ENCODE measurements at places on chromosomes 16 and 17.

DNA sequence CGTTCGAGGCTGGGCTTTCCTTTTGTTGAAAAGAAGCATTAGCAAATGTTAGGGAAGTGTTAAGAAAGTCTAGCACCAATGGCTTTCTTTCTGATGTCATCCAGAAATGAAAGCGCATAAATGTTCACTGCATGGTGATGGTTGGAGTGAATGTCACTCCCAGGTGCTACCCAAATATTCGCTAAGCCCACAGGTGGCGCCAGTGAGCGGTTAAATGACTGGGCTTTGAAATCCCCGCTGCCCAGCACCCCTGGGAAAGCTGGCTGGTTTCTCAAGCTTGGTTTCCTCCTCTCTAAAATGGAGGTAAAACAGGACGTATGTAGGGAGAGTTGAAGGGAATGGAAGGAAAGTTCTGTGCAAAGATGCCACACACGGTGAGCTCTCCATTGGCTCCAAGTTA is 104.4 kb downstream of the IRX5 start:
- DNase-seq = no peak

GRCh38 chr16:72894293-72895151 is 153.4 kb downstream of the ZFHX3 start:
- no peak for DNase-seq

DNA sequence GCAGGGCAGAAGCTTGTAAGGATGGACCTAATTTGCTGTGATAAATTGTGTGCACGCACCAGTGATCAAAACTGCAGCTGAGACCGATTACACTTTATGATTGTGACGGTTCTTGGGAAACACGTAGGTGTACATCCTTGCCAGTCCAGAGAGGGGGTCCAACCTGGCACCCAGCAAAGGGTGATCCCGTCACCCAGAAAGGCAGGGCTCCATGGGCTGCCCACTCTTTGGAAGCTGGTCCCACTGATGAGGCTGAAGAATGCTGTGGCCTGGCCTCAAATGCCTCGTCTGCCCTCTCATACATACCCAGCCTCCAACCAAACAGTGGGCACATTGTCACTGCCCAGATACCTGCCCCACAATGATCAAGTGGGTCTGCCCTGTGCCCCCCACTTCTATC is 132.0 kb downstream of the C16orf78 start:
- DNase-seq = no peak

DNA sequence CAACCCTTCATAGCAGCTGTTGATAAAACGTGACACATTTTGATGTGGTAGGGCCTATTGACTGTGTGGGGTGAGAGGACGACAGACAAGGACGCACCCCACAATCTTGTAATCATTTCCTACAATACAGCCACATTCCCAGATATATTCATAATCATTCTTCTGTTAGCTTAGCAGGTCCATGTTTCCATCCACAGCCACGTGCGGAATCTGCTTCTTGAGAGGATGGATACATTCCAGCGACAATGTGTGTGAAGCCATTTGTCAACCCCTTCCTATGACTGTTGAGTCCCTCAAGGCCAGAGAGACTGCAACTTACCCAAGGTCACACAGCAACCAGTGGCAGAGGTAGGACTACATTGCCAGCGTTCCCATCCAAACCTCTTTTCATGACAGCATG is 8.7 kb upstream of the COPS3 start:
- no peak for DNase-seq

- DNase-seq = no peak
These were observed 2.0 kb downstream of the MARF1 start for GRCh38 chr16:15640966-15641365.

DNA sequence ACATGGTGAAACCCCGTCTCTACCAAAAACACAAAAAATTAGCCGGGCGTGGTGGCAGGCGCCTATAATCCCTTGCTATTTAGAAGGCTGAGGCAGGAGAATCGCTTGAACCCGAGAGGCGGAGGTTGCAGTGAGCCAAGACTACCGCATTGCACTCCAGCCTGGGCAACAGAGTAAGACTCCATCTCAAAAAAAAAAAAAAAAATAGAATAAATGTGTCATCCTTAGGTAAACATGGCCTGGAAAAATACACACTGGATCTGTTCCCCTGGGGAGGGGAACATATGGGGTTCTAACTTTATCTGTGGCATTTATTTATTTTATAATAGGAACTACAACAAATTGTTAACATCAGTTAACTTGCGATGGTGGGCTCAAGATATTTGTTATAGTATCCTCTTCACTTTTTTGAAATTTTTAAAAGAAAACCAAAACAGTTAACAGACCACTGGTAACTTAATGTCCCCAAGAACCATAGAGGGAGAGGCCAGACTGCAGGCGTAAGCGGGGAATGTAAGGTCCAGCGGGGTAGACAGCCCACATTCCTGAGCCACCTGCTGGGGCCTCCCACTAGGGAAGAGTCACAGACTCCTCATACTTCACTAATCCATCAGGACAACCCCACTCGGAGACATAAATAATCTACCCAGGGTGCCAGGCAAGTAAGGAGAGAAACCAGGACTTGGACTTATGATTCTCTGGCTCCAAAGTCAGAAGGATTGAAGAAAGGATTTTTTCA is 12.5 kb upstream of the TXNDC11 start:
- DNase-seq = no peak

GRCh38 chr16:3642397-3643094 is 11.9 kb upstream of the DNASE1 start:
- peak; percentile 67 for DNase-seq

DNA sequence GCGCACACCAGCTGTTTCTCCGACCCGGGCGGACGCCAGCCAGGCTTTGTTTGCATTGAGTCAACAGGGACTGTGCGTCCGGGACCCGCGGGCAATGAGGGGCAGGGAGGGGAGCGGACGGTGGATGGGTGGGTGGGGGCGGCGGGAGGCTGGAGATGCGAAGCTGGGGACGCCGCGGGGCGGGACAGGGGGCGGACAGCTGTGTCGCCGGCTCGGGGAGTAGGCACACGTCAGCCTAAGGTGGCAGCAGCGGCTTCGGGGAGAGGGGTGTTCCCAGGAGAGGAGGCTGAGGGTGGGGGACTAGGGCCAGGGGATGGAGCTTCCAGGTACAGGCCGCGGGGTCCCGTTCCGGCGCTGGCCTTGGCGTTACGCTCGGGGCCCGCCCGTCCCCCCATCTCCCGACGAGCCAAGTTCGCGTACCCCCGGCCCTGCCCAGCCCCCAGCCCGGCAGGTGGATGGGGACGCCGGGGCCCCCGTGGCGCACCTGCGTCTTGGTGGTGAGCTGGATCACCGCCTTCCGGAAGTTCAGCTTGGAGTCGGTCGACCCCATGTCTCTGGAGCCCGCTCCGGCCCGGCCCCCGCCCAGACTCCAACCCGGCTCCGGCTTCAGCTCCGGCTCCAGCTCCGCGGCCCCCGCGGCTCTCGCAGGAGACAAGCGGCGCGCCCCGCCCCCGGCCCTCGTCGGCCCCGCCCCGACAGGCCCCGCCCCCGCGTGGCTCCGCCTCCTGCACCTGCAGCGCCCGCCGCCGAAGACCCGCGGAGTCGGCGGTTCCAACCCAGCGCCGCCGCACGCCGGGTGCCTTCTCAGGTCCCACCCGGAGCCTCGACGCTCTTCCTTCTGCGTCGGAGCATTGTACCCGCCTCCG is at the start of gene HID1:
TSS of gene HID1 (minus strand) at position 653 of the 866 bp plus-strand sequence. CDS start at position 550, 103 bp downstream.
- DNase-seq = peak; percentile 70

- DNase-seq = no peak
These were observed 8.7 kb downstream of the ZDHHC7 start for GRCh38 chr16:85002608-85003007.

GRCh38 chr17:74680941-74681340 is 31.8 kb downstream of the CD300LF start:
- DNase-seq = no peak

GRCh38 chr16:48117217-48118105 is 38.3 kb downstream of the ABCC12 start:
- peak; percentile 75 for DNase-seq

GRCh38 chr16:85878875-85879274 is 20.1 kb upstream of the IRF8 start:
- no peak for DNase-seq

- no peak for DNase-seq
These were observed 14.3 kb upstream of the SRCIN1 start for GRCh38 chr17:38619937-38620550.

DNA sequence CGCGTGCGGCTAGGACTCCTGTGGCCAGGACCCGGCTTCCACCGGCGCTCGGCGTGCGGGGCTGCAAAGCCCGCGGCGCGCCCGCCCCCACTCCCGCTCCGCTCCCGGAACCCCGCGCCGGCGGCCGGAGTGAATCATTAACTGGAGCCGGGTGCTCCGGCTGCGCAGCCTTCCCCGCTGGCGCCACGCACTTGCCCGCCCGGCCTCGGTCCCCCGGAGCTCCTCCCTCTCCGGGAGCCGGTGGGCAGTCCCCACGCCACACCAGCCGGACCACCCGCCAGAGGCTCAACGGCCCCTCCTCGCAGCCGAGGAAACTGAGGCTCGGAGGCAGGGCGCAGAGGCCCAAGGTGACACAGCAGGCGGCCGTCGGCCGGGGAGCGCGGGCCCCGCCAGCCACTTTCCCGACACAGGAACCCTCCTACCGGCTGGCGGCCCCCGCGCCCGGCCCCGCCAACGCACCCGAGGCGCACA is 580 bp downstream of the BCAR1 start:
- no peak for DNase-seq

DNA sequence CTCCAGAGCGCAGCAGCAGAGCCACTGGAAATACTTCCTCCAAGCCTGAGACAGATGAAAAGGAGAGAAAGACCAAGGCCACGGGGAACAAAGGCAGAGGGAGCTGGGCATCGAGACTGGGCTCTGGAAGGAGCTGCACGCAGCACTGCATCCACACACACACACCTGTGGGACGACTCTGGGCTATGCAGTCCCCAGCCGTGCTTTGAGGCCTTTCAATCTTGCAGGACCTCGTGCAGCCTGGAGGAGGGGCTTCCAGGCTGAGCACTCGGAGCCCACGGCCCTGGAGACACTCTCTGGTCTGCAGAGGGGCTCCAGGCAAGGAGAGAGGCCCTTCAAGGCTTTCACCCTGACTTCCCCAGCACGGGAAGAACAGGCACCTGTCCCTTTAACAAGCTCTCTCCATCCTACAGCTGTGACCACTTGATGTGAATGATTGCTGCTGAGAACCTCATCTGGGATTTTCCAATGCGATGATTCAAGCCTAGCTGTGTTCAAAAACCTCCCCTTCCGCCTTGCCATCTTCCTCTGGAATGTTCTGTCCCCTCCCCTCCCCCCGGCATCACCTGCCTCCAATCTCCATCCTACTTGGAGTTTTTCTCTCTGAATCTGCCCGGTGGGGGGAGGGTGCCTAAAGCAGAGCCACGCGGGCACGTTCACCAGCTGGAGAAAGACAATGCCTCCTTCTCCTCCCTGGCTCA is 37.5 kb downstream of the RBFOX3 start:
- DNase-seq = no peak

GRCh38 chr17:76155988-76156661 is 15.1 kb upstream of the FOXJ1 start:
- no peak for DNase-seq

DNA sequence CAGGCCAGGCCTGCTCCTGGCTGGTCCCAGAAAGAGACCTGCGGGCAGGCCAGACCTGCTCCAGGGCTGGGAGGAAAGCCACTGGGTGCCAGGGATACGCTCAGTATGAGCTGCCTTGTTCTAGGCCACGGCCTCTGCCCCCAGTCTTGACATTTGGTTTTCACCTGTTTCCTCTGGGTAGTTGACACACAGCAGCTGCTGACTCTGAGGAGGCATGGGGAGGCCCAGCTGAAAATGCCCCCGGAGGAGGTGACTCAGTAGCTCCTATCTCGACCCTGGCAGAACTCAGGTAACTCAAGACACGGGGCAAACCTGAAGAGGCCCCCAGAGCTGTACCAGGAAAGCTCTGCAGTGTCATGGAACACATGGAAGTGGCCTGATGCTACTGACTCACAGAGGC is 13.9 kb upstream of the ADGRG1 start:
- no peak for DNase-seq

DNA sequence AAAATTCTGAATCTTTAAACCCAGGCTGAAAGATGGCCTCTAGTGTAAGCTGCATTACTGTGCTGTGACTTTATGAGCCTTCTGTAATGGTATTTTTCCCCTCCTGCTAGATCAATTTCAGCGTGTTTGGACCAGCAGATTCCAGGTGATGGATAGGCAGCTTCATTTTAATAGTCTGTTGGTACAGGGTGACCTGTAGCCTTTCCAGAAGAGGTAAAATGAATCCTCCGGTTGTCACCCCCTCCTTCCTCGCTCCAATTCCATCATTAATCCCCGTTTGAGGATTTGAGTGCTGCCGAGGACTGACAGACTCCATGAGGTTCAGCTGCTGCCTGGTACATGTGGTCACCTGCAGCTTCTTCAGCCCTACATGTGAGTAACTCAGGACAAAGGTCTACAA is 48.9 kb downstream of the MYH3 start:
- no peak for DNase-seq

DNA sequence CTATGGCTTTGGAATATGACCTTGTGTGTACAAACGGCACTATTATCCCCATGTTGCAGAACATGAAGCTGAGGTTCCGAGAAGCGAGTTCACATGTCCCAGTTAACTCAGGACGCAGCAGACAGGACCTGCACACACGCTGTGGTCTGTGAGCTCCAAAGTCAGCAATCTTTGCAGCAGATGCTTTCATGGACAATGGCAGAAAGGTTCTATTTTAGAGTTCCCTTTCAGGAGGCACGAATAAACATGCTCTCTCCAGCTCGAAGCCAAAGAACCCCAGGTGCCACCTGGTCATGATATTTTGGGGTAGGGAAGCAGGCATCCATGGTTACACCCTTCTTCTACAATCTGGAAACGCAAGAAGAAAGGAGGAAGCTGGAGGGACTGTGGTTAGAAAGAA is 412.0 kb downstream of the TMEM114 start:
- DNase-seq = no peak

- no peak for DNase-seq
These were observed 61.6 kb downstream of the TNFRSF13B start for GRCh38 chr17:16910341-16910740.

DNA sequence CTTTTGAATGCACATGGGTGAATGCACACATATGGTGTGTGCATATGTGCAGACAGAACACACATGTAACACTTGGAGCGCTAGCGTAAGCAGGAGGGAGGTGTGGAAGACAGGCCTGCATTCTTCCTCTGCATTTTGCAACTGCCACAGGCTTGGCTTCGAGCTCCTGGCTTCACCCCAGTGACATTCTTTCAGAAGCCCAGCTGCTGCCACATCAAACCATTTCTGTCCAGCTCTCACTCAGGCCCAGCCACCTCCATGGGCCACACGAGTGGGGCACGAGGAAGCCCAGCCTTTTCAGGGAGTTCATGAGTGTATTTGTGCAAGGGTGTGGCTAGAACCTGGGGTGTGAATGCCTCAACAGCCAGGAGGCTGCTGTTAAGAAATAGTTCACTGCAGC is 18.8 kb downstream of the LGALS3BP start:
- DNase-seq = no peak

DNA sequence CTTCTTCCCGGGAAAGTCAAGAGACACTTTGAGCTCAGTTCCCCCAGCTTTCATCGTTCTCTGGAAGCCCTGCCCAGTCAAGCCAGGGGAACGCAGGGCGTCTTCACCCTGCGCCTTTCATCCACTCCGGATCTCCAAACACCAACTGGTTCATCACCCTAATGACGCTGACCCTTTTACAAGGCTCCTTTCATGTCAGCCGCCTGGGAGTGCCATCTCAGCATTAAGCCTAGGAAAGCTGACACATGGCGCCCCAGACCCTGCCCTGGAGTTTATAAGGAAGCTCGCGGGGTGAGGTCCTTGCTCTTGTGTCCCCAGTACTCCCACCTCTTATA is 594 bp upstream of the DNAJC7 start:
- DNase-seq = no peak

GRCh38 chr17:58121925-58122324 is 26.3 kb upstream of the OR4D1 start:
- no peak for DNase-seq

Data from type B pancreatic cell (in vitro differentiated cells).